ENCODE measurements at places on chromosomes 16 and 17. TPM values are rescaled to one million over a fixed set of nuclear protein-coding genes. Genes with fewer than 3 reads are reported as not detected.

GRCh38 chr16:8899709-8900317 is 17.7 kb downstream of the LITAFD start:
- DNase-seq = peak; percentile 41

GRCh38 chr17:3968015-3968414 is 3.8 kb upstream of the ATP2A3 start:
- no peak for DNase-seq

DNA sequence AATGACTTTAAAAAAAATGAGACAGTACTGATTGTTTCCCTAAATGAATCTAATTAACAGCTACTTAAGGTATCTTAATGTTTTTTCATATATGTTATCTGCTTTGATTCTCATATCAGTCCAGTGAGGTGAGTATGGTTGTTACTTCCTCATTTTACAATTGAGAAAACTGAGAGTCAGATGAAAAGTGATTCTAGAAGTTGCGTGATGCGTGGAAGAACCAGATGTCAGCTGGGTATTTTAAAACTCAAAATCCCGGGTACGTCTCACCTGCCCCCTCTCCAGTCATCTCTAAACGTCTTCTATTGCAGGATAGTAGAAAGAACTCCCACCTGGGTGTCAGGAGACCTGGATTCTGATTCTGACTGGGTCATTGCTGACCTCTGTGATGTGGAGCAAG is 89.2 kb downstream of the MAP2K6 start:
- DNase-seq = no peak

Gene SP6
- 0.05 TPM for total RNA-seq

DNA sequence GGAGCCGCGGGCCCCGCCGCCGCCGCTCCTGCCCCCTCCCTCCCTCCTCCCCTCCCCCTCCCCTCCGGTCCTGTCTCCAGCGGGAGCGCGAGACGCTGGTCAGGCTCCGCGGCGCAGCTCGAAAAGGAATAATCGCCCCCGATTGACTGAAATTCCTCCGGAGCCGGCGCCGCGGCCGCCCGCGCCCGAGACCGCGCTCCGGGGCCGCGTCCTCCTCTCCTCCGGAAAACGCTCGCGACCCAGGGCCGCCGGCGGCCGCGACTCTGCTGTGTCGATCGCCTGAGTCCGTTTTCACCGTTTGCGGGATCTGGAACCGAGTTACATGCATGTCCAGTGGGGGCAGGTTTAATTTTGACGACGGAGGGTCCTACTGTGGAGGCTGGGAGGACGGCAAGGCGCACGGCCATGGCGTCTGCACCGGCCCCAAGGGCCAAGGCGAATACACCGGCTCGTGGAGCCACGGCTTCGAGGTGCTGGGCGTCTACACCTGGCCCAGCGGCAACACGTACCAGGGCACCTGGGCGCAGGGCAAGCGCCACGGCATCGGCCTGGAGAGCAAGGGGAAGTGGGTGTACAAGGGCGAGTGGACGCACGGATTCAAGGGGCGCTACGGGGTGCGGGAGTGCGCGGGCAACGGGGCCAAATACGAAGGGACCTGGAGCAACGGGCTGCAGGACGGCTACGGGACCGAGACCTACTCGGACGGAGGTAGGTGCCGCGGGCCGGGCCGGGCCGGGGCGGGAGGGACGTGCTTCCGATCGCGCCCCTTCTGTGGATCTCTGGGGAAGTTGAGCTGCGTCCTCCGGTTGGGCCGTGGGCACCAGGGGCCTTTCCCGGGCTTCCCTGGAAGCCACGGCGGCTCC is 744 bp downstream of the JPH3 start:
- no peak for DNase-seq

- no peak for DNase-seq
These were observed 373.2 kb downstream of the NPIPA8 start for GRCh38 chr16:17963185-17963836.

GRCh38 chr17:32104158-32104557 is 38.1 kb upstream of the RHOT1 start:
- DNase-seq = no peak

All from chondrocyte (in vitro differentiated cells).